ENCODE measurements at places on chromosomes 1 and 21. TPM values are rescaled to one million over a fixed set of nuclear protein-coding genes. Genes with fewer than 3 reads are reported as not detected.

Gene GPR157
- 15.9 TPM for polyA plus RNA-seq

Gene PDZK1IP1
- polyA plus RNA-seq = 148 TPM

Gene LMNA
- polyA plus RNA-seq = 183 TPM

Gene CYP4A11
- 0.01 TPM for polyA plus RNA-seq
